ENCODE measurements at places on chromosomes 7 and 10. TPM values are rescaled to one million over a fixed set of nuclear protein-coding genes. Genes with fewer than 3 reads are reported as not detected.

Gene SPDYE9
- total RNA-seq, result not detected

Gene PYROXD2
- 5.1 TPM for total RNA-seq

Gene ASZ1
- total RNA-seq, result not detected

Gene GPR37
- total RNA-seq, result 0.71 TPM

Gene TMEM270
- not detected for total RNA-seq

Gene STEAP1B
- total RNA-seq, result 0.03 TPM

Gene TSPAN12
- total RNA-seq, result 0.53 TPM

Gene PTPRE
- 3.0 TPM for total RNA-seq

Gene ADCY1
- total RNA-seq, result 2.2 TPM

Gene DOCK4
- total RNA-seq, result 7.4 TPM

Gene RADIL
- total RNA-seq, result 1.6 TPM

Gene CTAGE8
- 0.08 TPM for total RNA-seq

Gene IGF2BP3
- 26.0 TPM for total RNA-seq

Gene MKLN1
- 31.2 TPM for total RNA-seq

Gene WDFY4
- not detected for total RNA-seq

Gene SAP25
- 0.73 TPM for total RNA-seq

Gene TEX36
- total RNA-seq, result not detected
